ENCODE measurements at places on chromosomes 7 and 10.

DNA sequence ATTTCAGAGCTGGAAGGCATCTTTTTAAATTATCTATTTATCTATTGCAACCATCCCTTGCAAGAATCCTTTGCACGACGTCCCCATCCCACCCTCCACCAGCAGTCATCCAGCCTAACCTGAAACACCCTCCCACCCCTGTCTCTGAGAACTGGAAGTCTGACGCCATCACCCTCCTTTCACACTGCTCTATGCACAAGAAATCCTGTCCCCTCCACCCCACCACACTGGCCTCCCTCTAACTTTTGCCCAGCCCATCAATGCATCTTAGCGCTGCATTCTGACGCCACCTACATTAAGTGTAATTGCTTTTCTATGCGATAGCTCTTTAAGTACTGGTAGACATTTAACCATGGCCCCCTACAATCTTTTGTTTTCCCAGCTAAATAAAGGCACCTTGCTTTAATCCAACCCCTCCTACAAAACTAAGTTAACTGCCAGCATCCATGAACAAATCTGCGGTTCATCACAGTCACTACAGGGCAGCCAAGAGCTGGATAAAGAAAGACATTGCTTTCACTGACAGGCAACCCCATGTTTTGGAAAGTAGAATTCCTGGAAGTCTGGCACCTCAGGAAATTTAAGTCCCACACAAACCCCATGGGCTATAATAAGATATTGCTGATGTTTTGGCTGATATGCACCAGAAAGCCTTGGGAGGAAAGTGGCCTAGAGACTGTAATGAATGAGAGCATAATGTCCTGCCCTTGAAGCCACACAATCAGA is 128.0 kb downstream of the GLI3 start:
- no peak for DNase-seq

DNA sequence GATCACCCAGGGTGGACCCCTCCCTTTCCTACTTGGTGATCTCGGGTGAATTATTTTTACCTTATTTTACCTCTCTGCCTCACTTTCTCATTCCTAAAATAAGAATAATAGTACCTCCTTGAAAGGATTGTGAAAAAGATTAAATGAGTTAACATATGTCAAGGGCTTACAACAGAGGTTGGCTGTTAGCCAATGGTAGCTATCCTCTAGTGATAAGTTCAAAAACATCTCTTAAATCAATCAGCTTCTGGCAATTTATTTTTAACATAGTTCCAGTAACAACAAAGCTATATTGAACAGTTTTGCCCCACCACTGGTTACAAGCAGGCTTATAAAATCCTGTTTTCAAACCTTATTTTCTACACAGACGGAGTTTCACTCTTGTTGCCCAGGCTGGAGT is 45.4 kb downstream of the TMEM168 start:
- no peak for DNase-seq

DNA sequence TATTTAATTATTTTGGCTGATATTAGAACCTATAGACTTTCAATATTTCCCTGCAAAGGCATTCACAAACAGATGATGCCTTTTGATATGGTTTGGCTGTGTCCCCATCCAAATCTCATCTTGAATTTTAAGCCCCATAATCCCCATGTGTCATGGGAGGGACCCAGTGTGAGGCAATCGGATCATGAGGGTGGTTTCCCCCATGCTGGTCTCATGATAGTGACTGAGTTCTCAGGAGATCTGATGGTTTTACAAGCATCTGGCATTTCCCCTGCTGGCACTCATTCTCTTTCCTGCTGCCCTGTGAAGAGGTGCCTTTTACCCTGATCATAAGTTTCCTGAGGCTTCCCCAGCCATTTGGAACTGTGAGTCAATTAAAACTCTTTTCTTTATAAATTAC is 9.3 kb upstream of the PNLIPRP3 start:
- no peak for DNase-seq

- no peak for DNase-seq
These were observed 8.5 kb upstream of the BAG3 start for GRCh38 chr10:119642556-119643111.

DNA sequence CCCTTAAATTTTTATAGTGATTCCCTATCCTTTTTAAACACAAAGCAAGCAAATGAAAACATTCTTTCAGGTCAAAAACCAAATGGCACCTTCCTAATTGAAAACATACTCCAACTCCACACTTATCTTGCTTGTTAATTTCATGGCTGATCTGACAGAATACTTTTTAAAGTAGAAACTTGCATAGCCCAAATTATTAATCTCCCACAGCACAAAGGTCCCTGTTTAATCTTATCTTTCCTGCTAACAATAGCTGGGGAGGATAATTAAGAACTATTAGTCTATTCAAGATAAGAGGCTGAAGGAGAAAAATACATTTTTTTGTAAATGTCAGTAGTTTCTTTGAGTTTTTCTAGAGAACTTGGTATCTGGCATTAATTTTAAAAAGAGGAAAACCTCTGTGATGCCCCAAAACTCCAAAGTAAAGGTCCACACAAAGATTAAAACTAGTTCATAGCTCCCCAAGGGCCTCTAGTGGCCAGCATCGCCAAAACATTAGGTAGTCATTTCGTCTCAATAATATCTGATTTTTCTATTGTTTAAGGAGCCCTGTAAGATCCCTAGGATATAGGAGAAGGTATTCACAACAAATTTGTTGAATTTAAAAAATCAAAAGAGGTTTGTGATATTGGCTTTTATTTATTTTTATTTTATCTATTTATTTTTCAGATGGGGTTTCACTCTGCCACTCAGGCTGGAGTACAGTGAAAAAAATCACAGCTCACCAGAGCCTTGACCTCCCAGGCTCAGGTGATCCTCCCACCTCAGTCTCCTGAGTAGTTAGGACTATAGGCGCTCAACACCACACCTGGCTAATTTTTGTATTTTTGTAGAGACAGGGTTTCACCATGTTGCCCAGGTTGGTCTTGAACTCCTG is 14.7 kb downstream of the CDNF start:
- DNase-seq = no peak

GRCh38 chr7:26618898-26619297 is 245.5 kb downstream of the SKAP2 start:
- DNase-seq = no peak

DNA sequence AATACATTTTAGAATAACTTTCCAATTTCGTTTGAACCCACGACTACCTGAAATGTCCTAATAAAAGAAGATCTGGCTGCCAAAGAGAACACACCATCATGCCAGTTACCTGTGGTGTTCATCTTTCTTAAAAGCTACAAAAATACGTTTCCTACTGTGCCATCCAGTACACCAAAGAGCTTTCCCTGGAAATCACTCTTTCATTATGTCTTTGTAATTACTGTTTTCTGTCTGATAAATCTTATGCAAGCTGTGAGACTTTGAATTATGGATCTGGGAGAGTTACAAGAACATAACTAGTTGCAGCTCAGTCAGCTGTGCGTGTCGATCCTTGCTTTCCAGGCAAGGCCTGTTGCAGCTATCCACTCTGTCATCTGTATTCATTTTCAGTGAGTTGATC is 12.5 kb upstream of the POM121L12 start:
- DNase-seq = no peak

- no peak for DNase-seq
These were observed 6.6 kb upstream of the LRRTM3 start for GRCh38 chr10:66919248-66919647.

GRCh38 chr10:84217746-84218145 is 7.6 kb downstream of the LRIT2 start:
- no peak for DNase-seq

DNA sequence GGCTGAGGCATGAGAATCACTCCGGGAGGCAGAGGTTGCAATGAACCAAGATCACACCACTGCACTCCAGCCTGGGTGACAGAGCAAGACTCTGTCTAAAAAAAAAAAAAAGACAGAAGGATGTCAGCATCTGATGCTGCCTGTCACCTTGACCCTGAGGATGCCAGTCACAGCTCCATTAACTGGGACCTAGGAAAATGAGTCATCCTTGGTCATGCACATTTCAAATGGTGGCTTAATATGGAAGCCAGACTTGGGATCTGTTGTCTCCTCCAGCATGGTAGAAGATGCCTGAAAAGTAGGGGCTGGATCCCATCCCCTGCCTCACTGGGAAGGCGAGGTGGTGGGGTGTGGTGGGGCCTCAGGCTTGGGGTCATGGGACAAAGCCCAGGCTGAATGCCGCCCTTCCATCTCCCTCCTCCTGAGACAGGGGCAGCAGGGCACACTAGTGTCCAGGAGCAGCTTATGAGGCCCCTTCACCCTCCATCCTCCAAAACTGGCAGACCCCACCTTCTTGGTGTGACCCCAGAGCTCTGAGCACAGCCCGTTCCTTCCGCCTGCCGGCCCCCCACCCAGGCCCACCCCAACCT is 1.3 kb downstream of the NOS3 start:
- DNase-seq = no peak

DNA sequence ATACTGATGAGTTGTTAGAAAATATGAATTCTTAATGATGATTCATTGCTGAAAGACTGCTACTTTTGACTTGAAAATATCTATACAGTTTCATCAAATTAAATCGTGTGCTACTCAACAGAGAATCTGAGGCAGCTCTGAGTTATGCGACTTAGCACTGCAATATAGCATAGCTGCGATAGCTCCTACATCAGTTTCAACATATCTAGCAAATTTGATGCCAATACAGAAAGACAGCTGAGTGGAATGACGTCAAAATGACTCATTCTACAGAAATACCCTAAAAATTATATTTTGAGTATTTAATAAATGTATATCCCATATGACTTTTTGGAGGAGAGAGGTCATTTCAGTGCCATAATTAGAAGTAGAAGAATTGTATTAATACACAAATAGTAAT is 1.1 kb upstream of the TARP start:
- DNase-seq = no peak
